Breast epithelium (tissue), 4 donors: ENCODE measurements at places on chromosomes 5 and 9. TPM values are rescaled to one million over a fixed set of nuclear protein-coding genes. Genes with fewer than 3 reads are reported as not detected.
A peak's percentile ranks its signal among the peaks of the same experiment; 100 is the strongest.

- DNase-seq, result no peak
These were observed 130.0 kb downstream of the C9orf152 start for GRCh38 chr9:110077925-110078324.

- DNase-seq, result no peak
These were observed 11.1 kb upstream of the SHOC1 start for GRCh38 chr9:111805830-111806241.

The SPATA9 gene
- 0.33 TPM for total RNA-seq

The MYO10 gene
- total RNA-seq, result 22.6 TPM

DNA sequence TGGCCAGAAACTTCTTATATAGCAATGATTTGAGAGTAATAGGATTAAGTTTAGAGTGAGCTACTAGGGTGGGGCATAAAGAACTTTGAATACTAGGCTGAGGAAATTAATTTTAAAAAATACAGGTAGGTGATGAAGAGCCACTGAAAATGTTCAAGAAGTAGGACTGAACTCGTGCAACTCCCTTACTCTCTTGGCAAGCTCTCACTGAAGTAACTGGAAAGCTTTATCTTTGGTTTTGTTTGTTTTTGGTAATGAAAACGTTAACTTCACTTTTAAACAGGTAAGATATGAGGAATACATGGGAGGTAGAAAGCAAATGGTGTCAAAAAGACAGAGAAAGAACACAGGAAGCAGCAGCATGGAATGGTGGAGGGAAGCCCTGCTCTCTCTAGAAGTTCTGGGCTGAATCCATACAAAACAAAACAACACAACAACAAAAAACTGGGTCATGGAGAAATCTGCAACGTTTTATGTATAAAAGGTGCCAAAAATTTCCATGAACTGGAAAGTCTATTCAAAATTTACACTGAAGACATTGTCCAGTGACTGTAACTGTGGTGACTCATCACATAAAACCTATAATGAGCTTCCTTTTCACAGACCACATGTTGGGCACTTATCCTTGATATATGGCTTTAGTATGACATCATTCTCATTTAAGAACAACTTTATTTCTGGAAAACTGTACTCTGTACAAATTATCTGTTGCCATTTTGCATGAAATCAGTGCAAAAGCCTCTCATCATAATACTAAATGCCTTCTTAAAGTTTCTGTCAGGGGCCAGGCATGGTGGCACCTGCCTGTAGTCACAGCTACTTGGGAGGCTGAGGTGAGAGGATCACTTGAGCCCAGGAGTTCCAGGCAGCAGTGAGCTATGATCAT, 91.2 kb upstream of the CHD1 start:
- DNase-seq, result no peak

DNA sequence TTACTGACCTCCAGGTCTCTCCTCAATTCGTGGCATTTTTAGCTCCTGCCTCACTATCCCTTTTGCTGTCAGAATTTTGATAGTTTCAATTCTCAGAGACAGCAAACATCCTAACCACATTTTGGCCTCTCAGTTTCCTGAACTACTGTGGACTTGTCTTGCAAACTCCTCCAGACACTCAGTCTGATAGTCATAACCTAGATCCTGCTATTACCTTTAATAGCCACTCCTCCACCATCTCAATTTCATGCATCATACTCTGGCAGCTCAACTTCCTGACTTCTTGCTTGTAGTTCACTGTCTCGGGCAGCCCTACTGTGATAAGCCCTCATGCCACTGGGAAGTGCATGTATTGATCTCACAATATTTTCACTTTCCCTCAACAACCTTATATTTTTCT, 481.8 kb upstream of the CDH18 start:
- no peak for DNase-seq

The LPAR1 gene
- 24.6 TPM for total RNA-seq

The GDNF gene
- 0.33 TPM for total RNA-seq

GRCh38 chr9:74524289-74524688, 27.2 kb downstream of the RORB start:
- DNase-seq, result no peak

DNA sequence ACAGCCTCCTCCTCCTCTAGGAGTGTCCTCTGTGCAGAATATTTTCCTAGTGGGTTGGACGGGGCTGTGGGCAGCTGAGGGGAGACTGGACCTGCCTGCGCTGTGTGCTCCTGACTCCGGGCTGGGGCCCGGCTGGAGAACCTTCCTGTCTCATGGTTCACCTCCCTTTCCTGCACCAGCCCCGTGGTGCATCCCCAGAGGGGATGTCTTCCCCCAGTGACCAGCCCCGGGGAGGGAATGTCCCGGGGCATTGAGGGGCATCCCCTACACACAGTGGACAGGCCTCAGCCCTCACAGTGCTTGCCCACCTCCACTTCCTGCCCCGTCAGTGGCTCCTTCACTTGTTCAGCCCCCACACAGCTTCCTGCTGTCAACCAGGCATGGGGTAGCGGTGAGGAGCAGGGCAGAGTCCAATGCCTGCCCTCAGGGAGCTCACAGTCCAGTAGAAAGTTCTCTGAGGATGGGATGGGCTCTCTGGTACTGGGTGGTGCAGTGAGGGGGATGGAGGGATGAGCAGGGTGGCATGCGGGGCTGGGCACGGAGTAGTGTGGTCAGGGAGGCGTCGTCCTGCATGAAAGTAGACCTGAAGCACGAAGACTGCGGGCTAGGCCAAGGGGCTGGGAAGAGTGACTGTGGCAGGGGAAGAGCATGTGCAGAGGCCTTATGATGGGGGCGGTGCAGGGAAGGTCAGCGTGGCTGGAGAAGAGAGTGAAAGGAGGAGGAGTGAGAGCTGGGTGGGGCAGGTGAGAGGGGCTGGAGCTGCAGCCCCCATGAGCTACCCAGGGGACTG, 52.1 kb upstream of the PITX1 start:
- no peak for DNase-seq

DNA sequence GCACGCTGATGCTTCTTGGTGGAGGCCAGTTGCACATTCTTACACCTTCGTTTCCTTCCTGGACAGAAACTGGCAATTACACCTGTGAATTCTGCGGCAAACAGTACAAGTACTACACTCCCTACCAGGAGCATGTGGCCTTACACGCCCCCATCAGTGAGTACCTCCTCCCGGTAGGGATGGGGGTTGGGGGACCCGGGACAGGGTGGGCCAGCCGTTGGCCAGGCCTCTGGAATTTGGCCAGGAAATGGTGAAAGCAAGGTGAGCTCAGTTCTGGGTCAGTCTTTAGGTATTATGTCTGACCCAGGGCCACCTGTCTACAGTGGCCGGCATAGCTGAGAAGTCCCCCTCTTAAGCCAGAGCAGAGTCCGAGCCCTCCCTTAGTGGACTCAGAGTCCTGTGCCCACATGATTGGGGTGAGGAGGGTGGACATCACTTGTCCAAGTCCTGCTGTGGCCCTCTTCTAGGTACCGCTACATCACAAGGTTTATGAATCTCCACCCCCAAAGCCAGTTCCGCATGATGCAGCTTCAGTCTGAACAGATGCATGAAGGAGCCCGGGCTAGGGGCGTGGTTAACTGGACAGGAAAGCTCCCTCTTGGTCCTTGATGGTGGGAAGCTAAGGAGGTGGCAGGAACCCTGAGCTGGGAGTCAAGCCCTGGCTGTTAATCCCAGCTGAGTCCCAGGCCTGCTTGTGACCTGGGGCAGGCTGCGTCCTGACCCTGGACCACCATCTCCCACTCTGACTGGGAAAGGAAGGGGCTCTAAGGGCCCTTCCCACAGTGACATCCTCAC, 61.3 kb downstream of the AMBP start:
- peak; percentile 37 for DNase-seq

The IL3 gene
- total RNA-seq, result not detected

DNA sequence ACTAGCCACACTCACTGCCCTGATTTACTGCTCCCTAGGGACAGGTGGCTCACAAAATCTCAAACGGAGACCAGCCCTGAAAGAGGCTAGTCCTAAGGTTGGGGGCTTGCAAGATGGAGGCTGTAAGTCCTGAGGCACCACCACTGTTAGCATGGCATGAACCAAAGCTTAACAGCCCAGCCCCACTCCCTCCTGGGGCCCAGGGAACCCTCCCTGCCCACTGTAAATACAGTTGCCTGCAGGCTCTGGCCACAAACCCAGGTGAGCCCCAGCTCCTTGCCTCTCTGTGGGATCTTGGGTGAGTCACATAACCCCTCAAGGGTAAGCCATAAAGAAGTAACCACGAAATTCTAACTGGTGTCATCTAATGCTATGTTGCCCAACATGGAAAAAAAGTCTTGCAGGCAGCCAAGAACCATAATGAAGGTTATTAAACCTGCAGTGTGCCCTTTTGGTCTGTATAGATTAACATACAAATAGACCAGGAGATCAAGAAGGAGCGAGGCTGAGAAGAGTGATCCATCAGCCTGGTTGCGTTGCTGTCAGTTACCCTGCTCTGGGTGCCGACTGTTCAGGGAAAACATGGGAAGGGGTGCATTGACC, 1.7 kb upstream of the POMT1 start:
- DNase-seq, result no peak

DNA sequence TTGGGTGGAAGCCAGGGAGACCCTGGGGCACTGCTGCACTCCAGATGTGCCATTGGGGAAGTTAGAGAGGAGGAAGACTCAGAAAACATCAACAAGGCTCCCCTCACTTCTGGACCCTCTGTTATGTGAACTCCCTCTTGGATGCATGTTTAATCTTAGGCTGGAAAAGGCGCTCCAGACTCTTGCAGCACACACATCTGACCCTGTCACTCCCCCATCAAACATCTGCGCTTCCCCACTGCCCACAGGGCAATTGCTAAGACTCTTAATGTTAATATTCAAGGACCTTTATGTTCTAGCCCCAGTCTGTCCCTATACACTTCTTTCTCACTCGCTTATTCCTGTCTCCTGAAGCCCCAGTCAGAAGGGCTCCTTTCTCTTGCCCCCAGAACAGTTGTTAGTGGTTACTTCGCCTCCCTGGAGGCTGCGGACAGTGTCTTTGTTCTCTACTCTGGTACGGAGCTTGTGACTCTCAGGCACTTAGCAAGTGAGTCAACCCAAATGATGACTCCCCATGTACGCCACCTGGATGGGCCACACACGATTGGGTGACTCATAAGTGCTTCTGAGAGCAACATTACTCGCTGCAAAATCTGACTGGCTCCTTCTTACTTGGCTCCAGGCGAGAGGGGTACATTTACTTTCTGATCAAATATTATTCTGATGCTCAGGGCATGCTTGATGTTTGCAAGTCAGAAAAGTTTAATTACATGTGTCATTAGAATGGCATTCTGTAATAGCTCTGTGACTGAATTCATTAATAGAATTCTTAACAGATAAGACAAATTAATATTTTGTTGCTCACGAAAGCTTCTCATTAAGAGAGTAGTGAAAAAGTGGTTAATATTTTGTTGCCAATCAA, 193.6 kb downstream of the HSPA4 start:
- DNase-seq, result no peak

- DNase-seq, result no peak
These were observed 37.2 kb downstream of the NUDT12 start for GRCh38 chr5:103525361-103525760.

DNA sequence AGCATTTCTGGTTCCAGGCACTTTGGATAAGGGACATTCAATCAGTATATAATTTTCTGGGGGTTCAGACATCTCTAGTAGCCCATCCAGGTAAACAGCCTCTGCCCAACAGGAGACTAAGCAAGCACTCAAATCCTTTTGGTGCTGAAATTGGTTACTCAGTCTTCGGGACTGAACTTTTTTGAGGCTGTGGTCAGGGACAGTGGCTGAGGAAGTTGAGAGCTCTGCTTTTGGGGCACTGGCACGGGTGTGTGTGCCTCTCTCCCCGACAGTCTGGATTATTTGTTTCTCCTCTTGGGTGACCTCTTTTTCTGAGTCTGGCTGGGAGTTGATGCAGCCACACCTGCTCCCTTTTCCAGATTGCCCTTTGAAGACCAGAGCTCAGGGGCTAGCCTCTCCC, 47.6 kb downstream of the ACER2 start:
- DNase-seq, result no peak

- DNase-seq, result peak; percentile 61
These were observed 52.7 kb downstream of the RXRA start for GRCh38 chr9:134378901-134379338.
